ENCODE measurements at places on chromosomes 16 and 17.

- peak; percentile 56 for DNase-seq
These were observed 18.7 kb upstream of the ADGRG1 start for GRCh38 chr16:57609541-57610401.

GRCh38 chr17:60472449-60472848 lies 50.2 kb downstream of the CHCT1 start:
- no peak for DNase-seq

DNA sequence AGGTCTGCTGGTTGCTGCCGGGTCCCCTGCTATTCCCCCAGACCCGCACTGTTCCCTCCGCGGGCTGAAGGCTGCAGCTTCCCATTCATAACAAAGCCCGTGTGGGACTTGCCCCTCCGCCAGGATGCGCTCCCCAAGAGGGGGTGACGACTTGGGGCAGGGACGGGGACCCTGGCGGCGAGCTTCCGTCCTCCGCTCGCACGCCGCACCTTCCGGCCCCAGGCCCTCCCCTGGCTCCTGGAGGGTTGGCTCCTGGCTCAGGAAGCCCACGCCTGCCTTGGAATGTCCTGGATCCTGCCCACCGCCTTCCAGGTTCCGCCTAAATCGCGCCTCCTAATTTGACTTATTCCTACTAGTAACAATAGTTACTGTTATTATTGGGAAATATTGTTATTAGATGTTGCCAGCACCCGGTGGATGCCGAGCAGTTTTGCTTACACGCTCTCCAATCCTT lies 1.1 kb upstream of the TFAP4 start:
- DNase-seq: peak; percentile 47

DNA sequence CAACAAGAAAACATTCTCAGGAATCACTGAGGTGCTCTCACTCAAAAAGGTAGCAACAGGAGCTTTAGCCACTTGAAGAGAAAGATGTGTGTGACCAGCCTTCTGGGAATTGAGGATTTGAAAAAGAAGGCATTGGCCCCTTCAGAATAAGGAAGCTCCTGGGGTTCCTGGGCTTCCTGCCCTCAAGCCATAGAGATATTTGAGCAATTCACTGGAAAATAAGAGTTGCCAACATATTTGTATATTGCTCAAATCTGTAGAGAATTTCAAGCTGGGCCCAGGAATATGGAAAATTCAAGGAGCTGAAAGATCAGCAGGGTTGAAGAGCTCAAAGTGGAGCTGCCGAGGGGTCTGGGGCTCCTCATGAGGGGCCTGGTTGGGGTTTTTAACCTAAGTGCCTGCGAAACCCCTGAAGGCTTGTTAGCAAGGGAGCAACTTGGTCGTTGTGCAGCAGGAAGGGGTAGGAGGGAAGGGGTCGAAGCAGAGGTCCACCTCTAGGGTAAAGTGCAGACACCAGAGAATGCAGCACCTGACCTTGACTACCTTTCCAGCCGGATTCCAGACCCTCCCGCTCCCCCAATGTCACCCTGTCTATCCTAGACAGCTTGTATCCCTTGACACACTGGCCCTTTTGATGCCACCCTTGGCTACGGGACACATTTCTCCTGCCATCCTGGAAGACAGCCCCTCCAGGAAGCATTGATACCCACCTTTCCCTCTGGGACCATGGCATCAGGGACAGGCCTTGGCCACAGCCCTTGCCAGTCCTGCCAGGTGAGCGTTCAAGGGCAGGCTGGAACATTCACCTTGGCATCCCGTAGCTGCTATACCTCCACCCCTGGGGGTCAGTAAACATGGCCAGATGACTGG lies 67.6 kb upstream of the SREBF1 start:
- DNase-seq: no peak

- no peak for DNase-seq
These were observed 8.9 kb upstream of the KRT19 start for GRCh38 chr17:41536741-41537613.
